ENCODE measurements at places on chromosomes 16 and 17. TPM values are rescaled to one million over a fixed set of nuclear protein-coding genes. Genes with fewer than 3 reads are reported as not detected.

DNA sequence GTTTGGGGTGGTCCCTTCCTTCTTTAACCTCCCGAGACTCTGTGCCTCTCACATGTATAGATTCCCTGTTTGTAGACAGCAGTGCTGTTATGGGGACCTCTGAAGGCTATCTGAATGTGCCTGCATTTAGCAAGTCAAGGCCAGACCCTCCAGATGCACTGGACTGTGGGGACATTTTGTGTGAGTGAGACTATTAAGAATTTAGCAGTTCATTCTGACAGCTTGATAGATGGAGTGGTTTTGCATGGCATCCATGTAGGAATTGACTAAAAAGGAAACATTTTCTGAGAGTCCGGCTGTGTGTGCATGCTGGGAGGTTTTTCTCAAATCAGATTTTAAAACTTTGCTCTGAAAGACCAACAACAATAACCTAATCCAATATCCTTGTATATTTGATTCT, 226.3 kb downstream of the MSI2 start:
- DNase-seq = no peak

DNA sequence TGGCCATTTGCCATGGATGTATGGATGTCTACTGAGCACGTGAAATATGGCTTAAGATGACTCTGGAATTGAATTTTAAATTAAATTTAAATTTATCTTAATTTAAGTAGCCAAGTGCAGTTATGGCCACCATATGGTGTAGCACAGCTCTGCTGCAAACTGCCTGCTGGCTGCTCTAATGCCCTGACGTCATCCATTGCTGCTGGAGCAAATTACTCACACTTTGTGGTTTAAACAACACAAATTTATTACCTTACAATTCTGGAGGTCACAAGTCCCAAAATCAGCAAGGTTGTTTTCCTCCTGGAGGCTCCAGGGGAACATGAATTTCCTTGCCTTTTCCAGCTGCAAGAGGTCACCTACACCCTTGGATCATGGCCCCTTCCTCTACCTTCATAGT, 679.3 kb upstream of the EEF2KMT start:
- no peak for DNase-seq

- DNase-seq = peak; percentile 95
These were observed 23.6 kb upstream of the KRT17 start for GRCh38 chr17:41647940-41648410.

DNA sequence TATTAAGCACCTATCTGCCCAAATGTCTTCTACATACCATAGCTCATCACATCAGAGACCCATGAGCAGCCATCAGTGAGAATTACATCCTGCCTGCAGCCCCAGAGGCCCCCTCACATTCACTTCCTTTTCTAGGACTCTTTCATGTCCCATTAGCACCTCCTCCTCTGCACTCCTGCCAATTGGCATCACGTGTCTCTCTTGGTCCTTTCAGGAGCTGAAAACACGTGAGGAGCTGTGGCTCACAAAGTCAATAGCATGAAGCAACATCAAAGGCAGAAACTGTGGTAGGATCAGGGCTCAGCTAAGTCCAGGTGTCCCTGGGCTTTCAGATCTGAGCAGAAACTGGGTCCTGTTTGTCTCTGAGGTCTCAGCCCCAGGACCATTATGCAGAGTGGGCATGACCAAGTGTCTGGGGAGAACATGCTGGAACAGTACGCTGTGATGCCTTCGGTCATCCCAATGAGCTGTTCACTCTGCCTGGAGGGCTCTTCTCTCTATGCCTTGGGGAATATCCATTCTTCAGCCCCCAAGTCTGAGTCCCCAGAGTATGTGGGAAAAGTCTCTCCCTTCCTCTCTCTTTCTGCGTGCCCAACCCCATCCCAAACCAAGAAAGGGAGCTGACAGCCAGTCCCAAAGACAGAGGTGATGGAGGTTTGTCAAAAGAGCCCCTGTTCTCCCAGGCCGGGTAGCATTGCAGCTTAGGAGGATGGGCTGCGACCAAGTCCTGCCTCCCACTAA, 457.0 kb upstream of the CDH5 start:
- peak; percentile 91 for DNase-seq

GRCh38 chr17:64259922-64260321, 3.1 kb downstream of the TEX2 start:
- DNase-seq = no peak

DNA sequence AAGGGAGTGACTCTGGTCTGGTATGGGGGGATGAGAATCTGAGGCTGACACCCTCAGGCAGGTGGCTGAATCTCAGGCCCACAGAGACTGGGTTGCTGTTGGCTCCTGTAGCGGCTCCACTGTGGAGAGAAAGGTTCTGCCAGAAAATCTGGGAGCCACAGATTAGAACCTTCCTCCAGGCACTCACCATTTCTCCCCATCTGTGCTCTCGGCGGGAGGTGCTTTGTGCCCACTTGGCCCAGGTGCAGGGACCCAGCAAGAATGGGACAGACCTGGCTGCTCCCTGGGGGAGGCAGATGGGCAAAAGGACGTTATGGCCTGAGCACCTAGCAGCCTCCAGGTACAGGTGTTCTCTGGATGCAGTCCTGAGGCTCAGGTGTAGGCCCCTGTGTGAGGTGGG, 20.1 kb downstream of the RAB11FIP3 start:
- no peak for DNase-seq

DNA sequence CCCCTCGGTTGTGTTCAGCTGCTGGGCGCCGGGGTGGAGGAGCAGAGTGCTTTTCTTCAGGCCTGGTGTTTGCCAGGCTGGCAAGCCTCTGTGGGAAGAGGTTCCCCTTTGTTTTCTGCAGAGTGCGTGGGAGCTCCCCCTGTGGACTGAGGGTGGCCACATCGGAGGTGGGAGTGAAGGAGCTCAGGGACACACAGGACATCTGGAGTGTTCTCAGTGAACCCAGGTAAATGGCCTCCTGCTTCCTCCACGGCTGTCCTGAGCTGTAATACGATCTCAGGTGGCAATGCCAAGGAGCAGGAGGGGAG, 39.2 kb upstream of the IRF8 start:
- DNase-seq = no peak

- DNase-seq = no peak
These were observed 452 bp downstream of the SLC25A10 start for GRCh38 chr17:81712468-81713003.

DNA sequence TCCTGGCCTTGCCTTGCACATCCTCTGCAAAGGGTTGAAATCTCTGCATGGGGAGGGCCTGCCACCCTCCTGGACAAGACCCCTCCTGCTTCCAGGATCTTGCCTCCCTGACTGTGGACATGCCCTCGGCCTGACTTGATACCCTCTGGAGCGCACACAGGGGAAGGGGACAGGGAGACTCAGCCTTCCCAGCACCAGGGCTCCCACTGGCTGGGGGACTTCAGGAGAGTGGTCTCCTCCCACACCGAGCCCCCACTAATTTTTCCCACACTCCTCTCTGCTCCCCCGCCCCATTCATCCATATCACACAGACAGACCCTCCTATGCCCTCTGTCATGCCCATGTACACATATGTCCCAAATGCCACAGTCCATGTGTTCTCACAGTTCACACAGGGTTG, 14.3 kb downstream of the SGCA start:
- DNase-seq = no peak

- no peak for DNase-seq
These were observed 148.7 kb upstream of the ZFHX3 start for GRCh38 chr16:73196670-73197069.

DNA sequence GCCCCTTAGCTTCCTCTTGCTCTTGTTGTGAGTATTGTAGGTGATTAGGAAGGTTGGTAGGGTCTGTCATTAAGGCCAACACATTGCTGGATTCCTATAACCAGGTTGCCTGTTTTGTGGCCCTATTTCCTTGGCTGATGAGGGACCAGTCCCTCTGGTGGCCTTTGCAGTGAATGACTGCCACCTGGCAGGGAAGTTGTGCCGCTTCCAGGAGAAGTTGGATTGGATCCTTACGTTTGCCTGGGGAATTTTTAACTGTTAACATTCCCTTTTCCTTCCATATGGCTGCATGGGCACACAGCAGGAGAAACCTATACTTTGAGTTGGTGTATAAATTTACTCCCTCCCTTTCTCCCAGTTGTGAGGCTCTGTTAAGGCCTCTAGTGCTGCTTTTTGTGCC, 32.4 kb downstream of the LCMT1 start:
- DNase-seq = no peak

DNA sequence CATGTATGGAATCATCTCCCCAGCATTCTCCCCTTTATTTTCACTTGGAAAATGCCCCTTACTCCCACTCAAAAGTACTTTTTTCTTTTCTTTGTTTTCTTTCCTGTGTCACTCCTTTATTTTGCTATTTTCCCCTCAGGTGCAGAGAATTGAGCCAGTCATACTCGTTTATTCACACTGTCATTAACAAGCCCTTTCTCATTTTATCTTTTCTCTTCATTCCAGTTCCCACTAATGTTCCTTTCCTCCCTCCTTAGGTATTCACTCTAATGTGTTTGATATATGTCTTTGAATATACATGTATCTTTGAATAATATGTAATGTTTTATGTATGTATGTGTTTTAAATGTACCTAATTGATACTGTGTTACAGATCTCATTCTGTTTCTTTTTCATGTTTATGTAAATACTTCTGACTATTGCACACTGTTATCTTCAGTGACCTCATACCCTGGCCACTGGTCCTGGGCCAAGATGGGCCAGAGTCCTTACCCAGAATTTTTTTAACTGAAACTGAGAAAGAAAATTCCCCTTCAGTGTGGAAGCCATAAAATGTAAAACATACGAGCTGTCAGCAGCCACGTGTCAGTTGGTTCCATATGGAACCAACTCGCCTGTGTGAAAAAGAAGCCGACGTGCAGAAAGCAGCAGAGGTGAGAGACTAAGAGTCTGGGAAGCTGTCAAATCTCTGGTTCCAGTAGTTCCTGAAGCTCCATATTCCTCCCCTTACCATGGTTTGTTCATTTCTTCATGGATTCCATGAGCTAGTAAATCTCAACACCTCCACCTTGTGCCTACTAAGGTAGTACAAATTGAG, 5.8 kb downstream of the SRR start:
- DNase-seq = no peak

GRCh38 chr17:58248955-58249269, 10.5 kb downstream of the LPO start:
- DNase-seq = no peak

DNA sequence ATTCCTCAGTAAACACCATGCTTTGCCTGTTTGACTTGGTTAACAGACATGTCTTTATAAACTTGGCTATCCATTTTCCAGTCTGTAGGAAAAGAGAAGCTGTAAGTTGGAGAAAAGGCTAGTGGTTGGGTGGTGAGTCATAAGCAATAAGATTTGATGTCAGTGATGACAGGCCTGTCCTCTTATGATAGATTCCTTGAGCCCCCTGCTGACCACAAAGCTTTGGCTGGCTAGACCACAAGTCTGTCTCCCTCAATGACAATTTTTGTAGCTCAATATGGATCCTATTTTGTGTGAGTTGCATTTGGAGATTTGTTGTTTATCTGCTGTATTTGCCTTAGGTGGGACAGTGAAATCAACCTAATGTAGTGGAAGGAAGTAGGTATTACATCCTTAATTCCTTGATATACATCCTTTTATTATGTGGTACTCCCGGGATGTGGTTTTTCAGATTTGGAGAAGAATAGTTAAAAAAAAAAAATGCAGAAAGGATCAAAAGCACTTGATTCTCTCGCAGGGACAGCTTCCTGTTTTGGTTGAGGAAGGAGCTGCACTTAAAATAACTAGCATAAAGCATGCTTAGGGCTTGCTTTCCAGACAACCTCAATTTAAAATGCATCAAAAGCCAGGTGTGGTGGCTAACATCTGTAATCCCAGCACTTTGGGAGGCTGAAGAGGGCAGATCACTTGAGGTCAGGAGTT, 67.4 kb downstream of the SIAH1 start:
- no peak for DNase-seq

GRCh38 chr17:11488407-11488806, 109.9 kb upstream of the DNAH9 start:
- DNase-seq = no peak

GRCh38 chr17:7843257-7843535, 9.2 kb downstream of the KDM6B start:
- DNase-seq = no peak

GRCh38 chr17:1592751-1593629, 30.4 kb upstream of the PITPNA start:
- no peak for DNase-seq

DNA sequence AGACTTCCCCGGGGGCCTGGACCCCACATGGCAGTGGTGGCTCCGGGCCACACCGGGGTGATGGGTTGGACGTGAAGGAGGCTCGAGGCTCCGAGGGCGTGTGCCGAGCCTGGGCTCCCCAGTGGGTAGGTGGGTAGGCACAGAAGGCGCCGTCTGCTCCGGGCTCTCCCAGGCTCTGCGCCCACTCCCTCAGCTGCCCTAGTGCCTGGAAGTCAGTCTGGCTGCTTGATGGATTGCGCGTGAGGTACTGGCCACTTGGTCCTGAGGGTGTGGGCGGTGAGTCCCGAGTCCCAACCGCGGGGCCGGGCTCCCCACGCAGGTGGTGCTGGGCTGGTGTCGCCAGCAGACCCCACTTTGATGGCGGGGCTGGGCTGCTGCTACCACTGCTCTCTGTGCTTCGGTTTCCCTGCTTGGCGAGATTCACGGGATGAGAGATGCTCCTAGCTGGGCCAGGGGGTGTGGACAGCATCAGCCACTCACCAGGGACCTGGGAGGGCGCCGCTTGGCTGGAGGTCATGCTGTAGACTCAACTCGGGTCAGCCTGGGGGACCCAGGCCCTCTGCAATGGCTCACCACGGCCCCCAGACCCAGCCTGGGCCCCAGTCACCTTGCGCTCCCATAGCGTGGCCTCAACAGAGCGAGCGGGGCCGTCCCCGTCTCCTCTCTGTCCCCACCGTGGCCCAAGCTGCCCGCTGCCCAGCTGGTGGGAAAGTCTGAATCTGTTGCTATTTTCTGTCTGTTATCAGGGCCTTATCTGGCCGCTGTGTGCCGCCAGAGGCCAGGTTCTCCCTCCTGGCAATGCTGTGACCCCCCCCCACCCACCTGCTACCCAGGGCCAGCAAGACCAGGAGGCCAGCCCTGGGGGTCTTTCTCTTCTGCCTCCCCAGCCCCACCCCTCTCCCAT, 26.1 kb downstream of the ZFPM1 start:
- DNase-seq = no peak

DNA sequence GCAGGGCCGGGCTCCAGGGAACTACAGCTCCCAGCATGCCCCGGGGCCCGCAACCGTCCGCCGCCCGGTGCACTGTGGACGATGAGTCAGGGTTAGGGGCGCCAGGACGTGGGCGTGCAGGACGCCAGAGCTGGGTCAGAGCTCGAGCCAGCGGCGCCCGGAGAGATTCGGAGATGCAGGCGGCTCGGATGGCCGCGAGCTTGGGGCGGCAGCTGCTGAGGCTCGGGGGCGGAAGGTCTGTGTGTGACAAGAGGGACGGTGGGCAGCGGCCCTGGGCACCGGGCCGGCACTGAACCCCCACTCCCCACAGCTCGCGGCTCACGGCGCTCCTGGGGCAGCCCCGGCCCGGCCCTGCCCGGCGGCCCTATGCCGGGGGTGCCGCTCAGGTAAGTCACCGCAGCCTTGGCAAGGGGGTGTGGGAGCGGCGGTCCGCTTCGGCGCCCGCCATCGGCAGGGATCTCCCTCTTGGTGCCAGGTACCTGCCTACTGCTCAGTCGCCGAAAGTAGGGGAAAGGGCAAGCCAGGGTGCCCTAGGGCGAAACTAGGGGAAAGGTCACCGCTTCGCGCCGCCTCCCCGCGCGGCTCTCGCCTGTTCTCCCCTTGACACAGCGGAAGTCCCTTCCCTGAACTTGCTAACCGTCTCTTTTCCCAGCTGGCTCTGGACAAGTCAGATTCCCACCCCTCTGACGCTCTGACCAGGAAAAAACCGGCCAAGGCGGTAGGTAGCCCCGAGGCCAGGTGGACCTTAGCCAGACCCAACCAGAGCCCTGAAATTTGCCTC, at the start of the genes ACADVL and DLG4:
ACADVL (plus strand) TSS at position 127 of the 781 bp plus-strand sequence; CDS start at position 174, 47 bp downstream.
DLG4 (minus strand) TSS at position 25 of the 781 bp plus-strand sequence.
- peak; percentile 98 for DNase-seq

- DNase-seq = no peak
These were observed 5.7 kb upstream of the RAB40B start for GRCh38 chr17:82703935-82704865.

The ZNF385C gene
- not detected for total RNA-seq

The FSCN2 gene
- total RNA-seq = 2.2 TPM

The BAIAP3 gene
- total RNA-seq = 2.2 TPM

The SLFN14 gene
- not detected for total RNA-seq
